Neural crest cell (in vitro differentiated cells): ENCODE measurements at places on chromosomes 3 and 15. TPM values are rescaled to one million over a fixed set of nuclear protein-coding genes. Genes with fewer than 3 reads are reported as not detected.
A peak's percentile ranks its signal among the peaks of the same experiment; 100 is the strongest.

The KIAA1143 gene
- 36.6 and 44.8 TPM in 2 replicates for total RNA-seq

GRCh38 chr3:189721873-189722665, 90.9 kb downstream of the TP63 start:
- no peak for DNase-seq

- no peak for DNase-seq
Measured at GRCh38 chr15:28881170-28881569, 4.6 kb upstream of the APBA2 start.

DNA sequence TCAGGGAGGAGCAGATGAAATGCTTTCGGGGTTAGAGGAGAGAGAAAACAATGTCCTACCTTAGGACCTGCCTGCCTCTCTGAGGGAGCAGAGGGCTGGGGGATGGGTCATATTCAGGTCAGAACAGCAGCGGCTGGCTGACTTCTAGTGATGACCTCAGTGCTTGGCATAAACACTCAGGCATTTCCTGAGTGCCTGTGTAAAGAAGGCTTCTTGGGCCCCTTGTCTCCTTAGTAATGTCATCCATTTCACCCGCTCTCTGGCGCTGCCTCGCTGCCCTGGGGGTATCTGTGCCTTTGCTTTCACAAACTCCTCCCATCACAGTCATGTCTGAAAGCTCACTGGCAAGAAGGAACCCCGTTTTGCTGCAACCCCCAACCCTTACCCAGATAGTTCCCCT, 82.9 kb upstream of the GSK3B start:
- peak; percentile 12 for DNase-seq

- DNase-seq = no peak
Measured at GRCh38 chr3:196016485-196016884, 65.4 kb downstream of the TFRC start.

- DNase-seq = peak; percentile 58
Measured at GRCh38 chr3:172449466-172450149, 1.4 kb upstream of the GHSR start.

GRCh38 chr3:81249540-81250029, 511.9 kb downstream of the GBE1 start:
- DNase-seq = no peak

DNA sequence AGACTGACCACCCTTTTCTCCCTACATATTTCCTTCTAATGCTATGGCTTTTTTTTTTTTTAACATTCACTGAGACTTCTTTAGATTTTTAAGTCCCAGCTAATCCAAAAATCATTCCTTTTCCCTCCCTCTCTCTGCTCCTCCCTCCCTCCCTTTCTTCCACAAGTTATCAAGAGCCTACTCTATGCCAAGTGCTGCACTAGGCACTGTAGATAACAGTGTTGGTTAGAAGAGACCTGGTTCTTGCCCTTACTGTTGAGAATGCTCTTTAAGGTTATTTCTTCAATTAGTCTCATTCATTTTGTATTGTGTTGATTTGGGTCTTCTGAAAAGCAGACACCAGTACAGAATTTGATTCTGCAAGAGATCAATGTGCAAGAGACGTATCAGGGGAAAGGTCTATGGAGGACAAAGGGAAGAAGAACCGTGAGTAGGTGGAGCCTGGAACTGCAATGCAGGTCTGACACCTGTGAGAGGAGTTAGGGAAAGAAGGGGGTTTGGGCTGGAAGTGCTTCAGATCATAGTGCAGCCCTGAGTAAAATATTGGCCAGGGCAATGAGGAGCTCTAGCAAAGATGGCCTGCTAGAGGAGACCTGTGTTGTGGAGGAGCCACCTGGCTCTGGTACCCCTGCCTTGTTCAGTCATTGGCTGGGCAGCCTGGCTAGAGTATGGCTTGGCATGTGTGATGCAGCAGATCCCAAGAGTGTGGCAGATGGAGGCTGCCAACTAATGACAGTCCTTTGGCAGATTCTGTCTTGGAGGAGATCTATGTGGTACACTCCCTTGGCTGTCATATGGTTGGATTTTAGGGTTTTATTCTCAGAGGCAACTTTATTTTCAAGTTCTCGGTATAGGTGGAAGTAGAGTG, 9.7 kb upstream of the PCOLCE2 start:
- no peak for DNase-seq

GRCh38 chr15:101807345-101807945, 4.1 kb downstream of the OR4F6 start:
- no peak for DNase-seq
